Smooth muscle cell of trachea (primary cell): ENCODE measurements at places on chromosomes 3 and 15. TPM values are rescaled to one million over a fixed set of nuclear protein-coding genes. Genes with fewer than 3 reads are reported as not detected.

The CELSR3 gene
- 1.0 and 3.5 TPM in 2 replicates for total RNA-seq

The SPINK8 gene
- total RNA-seq: not detected in 2 replicates

The RTP3 gene
- total RNA-seq: not detected in 2 replicates

The SLC2A2 gene
- not detected in 2 replicates for total RNA-seq

The BFSP2 gene
- total RNA-seq: not detected in 2 replicates

The RASGRP1 gene
- total RNA-seq: under 0.01 TPM in 2 replicates

The IQGAP1 gene
- total RNA-seq: 215 and 278 TPM in 2 replicates

The EFCAB12 gene
- total RNA-seq: under 0.01 and 0.15 TPM in 2 replicates

The BUB1B gene
- 1.8 and 33.3 TPM in 2 replicates for total RNA-seq

The NTRK3 gene
- total RNA-seq: under 0.01 and 0.17 TPM in 2 replicates
